ENCODE measurements at places on chromosomes 2 and 18. TPM values are rescaled to one million over a fixed set of nuclear protein-coding genes. Genes with fewer than 3 reads are reported as not detected.

DNA sequence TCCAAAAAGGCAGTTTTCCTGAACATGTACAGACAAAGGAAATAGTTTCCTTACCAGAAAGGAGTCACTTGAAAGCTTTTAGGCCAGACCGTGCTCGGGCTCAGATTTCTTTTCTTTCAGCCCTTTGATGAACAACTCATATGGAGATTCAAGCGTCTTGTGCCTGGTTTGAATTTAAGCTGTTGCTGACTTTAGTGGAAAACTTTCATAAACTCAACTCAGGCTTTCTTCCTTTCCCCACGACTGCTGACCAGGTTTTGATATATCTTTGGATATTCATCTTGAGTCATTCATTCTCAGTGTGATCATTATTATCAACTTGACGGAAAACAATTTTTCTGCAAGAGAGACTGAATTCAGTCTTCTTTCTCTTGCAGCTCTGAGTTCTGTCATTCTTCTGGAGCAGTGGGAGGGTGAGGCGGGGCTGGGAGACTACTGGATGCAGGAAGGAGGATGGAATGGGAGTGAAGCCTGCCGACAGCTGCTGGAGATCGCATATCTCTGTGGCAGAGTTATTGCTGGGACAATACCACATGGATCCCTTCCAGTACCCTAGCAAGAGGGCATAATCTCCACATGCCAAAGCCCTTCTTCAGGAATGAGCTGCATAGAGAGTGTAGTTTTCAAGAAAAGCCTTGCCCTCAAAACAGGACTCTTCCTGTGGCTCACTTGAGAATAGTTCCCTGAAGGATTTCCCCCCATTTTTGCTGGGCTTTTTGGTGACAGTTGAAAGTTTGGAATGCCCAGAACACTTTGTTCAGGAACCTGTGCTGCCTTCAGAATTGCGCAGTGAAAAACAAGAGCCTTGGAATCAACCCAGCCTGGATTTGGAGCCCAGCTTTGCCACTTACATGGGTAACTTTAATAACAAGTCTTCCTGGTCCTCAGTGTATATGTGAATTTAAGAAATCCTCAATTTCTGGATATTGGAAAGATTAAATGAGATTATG is 364.4 kb downstream of the ZNF521 start:
- DNase-seq: no peak

VAMP8 gene
- total RNA-seq: 141 TPM

DNA sequence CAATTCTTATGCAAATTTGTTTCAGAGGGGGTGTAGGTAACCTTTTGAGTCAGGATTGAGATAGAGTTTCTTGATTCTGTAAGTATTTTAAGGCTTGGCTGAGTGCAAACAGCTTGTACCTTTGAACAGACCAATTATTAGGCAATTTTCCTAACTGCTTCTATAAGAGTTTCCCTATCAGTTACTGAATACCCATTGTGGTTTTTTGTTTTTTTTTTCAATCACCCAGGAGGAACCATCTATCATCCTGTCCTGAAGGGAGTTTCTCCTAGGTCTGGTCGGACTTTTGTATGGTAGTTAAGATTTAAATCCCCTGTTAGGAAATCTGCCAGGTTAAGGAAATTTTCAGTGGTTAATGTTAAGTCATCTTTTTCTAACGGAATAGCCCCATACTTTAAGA is 319.4 kb upstream of the SLC39A10 start:
- DNase-seq: no peak

LAMA1 gene
- not detected for total RNA-seq

- no peak for DNase-seq
These were observed 9.7 kb downstream of the LRRTM4 start for GRCh38 chr2:77512507-77512906.

- no peak for DNase-seq
These were observed 179.3 kb downstream of the ZNF516 start for GRCh38 chr18:76315722-76316230.

SCYGR4 gene
- total RNA-seq: not detected

GRCh38 chr2:98160554-98160953 is 73.6 kb downstream of the VWA3B start:
- no peak for DNase-seq

DNA sequence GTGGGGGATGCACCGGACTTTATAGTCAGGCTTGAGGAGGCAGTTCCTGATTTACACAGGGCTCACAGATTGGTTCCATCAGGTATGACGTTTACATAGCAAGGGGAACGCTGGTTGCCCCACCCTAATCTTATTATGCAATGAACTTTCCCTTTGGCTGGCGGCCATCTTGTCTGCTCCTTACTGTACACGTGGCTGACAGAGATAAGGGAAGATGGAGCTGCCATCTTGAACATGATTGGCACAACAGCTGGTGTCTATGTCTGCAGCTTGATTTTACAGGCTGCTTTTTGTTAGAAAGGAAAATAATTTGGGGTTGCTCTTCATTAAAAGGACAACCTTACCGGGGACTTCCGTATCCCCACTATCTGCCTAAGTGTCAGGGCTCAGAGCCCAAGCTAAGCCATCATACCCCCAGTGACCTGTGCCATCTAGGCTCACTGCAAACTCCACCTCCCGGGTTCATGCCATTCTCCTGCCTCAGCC is 33.5 kb upstream of the ATG16L1 start:
- no peak for DNase-seq

DNA sequence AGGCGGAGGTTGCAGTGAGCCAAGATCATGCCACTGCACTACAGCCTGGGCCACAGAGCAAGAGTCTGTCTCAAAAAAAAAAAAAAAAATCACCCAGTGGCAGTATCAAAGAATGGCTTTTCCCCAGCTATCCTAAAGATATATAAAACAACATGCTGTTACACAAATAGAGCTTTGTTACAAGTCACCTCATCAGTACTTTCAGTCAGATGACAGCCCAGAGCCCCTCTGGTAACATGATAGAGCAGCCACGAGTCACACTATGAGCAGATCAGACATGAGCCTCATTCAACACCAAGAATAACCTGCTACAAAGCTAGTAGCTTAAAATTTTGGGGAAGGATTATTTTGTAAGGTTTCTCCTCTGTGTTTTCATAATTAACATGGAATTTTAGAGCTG is 25.2 kb downstream of the PDE11A start:
- DNase-seq: no peak

DNA sequence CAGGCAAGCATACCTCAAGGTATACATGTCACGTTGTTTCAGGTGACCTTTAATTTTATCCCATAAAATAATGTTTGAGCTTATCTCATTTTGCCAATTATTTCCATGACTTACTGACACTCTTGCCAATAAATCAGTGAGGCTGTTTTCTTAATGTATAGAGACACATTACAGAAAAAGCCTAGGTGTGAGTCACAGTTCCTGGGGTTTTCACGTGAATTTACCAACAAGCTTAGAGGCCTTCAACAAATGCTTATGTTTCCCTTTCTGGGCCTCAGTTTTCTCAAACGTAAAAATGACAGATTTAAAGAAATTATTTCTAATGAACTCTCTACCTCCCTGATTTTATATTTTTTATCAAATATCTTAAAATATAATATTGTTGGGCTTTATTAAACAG is 517.5 kb upstream of the SPHKAP start:
- no peak for DNase-seq

GRCh38 chr2:42124011-42124785 is 45.0 kb upstream of the EML4 start:
- DNase-seq: no peak

IL36G gene
- not detected for total RNA-seq

DNA sequence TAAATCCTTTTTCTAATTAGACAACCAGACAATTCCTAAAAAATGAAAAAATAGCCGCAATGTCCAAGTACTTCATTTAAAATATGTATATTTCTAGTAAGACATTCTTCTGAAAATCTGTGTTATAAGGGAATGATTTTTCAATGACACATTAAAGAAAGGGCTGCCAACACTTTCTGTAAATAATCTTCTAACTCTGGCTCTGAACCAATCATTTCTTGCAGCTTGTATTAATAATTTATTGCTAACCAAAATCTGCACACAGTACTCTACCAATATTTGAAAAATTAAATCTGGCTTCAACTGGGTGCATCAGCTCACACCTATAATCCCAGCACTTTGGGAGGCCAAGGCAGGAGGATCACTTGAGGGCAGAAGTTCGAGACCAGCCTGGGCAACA is 8.3 kb downstream of the NFU1 start:
- no peak for DNase-seq

DNA sequence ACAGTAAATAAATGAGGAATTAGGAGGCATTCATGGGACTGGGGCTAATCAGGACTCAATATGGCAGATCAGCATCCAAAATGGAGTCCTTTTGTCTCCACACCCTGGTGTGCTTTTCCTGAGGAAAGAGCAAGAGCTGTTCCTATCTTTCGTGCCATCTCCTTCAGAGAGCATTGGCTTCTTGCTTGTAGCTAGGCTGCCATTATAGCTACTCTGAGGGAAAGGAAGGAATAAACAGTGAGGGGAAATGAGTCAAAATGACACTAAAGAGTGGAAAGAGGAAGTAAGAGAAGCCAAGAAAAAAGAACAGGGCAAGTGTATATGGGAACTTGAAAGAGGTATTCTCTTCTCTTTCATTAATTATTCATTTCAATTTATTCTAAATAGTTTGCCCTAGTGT is 8.4 kb upstream of the NMI start:
- DNase-seq: no peak

DNA sequence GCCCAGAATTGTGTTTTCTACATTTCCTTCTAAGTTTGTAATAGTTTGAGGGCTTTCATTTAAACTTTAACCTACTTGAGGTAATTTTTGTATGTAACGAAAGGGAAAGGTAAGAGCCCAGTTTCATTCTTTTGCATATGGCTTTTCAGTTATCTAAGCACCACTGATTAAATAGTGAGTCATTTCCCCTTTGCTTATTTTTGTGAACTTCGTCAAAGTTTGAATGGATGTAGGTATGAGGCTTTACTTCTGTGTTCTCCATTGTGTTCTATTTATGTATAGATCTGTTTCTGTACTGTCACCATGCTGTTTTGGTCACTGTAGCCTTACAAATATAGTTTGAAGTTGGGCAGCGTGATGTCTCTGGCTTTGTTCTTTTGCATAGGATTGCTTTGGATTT is 944.8 kb upstream of the CNTNAP5 start:
- DNase-seq: no peak

- peak; percentile 35 for DNase-seq
These were observed 25.2 kb upstream of the LCLAT1 start for GRCh38 chr2:30421604-30422443.

GRCh38 chr18:2112435-2113045 is 458.8 kb downstream of the METTL4 start:
- no peak for DNase-seq

DNA sequence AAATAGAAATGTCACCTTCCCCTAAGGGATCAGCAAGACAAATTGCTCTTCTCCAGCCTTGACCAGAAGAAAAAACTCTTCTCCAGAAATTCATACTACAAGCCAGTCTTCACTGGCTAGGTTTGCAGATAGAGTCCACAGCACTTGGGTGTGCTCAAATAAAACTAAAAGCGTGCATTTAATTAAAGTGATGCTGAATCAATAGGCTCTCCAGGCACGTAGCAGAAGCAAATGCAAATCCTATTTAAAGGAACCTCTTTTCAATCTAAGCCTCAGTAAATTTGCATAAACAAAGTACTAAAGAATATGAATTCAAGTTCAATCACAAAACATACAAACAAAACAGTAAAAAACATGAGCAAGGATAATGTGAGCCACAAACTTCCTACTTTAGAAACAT is 744.4 kb upstream of the FANCL start:
- no peak for DNase-seq

GRCh38 chr18:23593720-23594119 is 7.4 kb upstream of the NPC1 start:
- DNase-seq: no peak

CCDC148 gene
- total RNA-seq: 0.16 TPM

DNA sequence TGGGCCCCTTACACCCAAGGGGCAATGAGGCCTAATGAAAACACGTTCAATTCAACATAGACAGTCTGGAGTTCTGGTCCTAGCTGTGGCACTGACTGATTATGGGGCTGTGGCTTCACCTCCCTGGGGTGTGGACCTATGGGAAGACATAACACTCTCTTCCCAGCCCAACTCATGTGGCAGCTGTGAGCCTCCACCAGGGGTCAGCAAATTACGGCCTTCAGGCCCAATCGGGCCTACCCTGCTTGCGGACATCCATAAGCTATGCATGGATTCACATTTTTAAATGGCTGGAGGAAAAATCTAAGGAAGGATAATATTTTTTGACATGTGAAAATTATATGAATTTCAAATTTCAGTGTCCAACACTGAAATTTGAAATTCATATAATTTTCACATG is 101.3 kb downstream of the LOXHD1 start:
- peak; percentile 22 for DNase-seq

COL4A3 gene
- total RNA-seq: not detected

Data from activated CD8-positive, alpha-beta T cell treated with anti-CD3 and anti-CD28 coated beads, Interleukin-2, amount 10 ng/mL, durations not matched to agents 7 days and 5 days (primary cell).